Stimulated activated CD8-positive, alpha-beta memory T cell treated with anti-CD3 and anti-CD28 coated beads, Interleukin-15, amount 100 ng/mL, for 48 hours (primary cell): ENCODE measurements at places on chromosomes 2 and 18.

- DNase-seq = no peak
Measured at GRCh38 chr2:241279828-241280227, 35.6 kb downstream of the HDLBP start.

DNA sequence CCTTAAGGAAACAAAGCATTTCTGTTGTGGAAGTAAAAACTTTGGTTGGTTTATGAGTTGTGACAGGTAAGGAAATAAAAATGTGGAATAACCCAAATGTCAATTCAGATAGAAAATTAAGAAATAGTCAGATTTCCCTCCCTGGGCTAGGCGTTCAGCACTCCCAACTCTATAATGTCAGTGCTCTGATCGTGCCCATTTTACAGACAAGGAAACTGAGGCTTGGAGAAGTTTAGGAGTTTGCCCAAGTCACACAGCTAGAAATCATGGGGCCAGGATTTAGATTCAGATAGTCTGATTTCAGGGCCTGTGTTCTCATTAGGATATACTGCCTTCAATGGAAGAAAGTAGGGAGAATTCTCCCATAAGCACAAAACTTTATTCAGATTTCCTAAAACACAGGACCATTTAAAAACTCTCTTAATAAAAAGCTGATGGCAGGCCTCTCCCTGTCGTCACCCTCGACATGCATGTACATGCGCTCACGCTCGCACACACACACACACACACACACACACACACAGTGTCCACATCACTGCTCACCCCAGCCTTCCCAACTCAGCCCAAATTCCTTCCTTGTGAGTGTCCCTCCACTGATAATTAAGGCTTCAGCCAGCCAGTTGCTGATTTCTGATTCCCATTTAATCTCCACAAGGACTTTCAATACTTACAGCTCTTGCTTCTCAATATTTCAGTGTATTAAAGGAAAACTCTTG is 49.1 kb upstream of the SLC14A2 start:
- no peak for DNase-seq

GRCh38 chr2:196136151-196136550 is 35.2 kb downstream of the STK17B start:
- DNase-seq = no peak

DNA sequence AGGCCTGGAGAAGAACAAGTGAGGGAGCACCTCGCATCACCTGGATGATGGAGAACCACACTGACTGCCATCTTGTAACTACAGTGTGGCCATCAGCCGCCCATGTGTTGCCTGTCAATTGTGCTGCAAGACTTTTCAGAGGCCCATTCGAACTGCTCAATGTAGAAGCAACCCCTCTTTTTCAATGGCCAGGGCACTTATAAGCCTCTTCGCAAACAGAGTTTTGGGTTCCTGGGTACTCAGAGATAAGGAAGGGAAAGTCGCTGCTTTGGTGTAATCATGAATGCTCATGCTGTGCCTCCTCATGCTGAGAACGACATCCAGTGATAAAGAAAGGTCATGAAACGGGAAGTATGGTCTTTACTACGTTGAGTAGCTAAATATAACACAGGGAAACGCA is 143.9 kb upstream of the SLC39A10 start:
- DNase-seq = no peak

DNA sequence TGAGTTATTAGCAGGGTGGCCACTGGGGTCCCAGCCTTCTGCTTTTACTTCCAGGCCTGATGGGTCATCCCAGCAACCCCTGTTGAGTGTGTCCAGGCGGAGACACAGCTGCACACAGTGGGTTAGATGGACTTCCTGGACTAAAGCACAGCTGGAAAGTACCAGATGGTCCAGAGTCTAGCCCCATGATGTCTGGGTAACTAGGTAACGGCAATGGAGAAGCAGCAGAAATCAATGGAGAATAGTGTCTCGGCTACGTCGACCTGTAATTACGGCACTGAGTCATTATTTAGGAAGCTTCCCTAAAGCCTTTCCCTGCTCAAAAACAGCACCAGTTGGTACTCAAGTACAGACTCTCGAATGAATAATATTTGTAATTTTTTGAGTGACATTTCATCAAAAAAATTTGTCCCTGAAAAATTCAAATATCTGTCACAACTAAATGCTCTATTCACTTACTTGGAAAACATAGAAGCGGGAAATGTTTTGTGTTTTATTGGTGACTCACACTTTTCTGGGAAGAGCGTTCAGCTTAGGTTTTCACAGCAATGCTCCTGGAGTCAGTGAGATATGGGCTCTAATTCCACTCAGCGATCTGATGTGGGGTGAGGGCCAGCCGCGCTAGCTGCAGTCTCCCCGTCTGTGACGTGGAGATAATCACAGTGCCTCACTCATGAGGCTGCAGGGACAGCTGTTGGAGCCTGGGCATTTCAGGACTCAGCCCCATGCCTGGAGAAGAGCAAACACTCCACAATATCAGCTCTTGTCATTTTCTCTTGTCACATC is 16.2 kb upstream of the ARL4C start:
- no peak for DNase-seq
